Mesendoderm (in vitro differentiated cells): ENCODE measurements at places on chromosomes 5 and 9.

GRCh38 chr5:15858326-15858725 is 321.3 kb downstream of the MARCHF11 start:
- no peak for DNase-seq

GRCh38 chr5:32840606-32841005 is 129.5 kb downstream of the NPR3 start:
- DNase-seq, result no peak

GRCh38 chr9:109114670-109115069 is 5.1 kb downstream of the TMEM245 start:
- no peak for DNase-seq

- DNase-seq, result no peak
These were observed 87.6 kb downstream of the S1PR3 start for GRCh38 chr9:89078860-89079259.

- DNase-seq, result no peak
These were observed 119.0 kb downstream of the MAT2B start for GRCh38 chr5:163624431-163624830.

DNA sequence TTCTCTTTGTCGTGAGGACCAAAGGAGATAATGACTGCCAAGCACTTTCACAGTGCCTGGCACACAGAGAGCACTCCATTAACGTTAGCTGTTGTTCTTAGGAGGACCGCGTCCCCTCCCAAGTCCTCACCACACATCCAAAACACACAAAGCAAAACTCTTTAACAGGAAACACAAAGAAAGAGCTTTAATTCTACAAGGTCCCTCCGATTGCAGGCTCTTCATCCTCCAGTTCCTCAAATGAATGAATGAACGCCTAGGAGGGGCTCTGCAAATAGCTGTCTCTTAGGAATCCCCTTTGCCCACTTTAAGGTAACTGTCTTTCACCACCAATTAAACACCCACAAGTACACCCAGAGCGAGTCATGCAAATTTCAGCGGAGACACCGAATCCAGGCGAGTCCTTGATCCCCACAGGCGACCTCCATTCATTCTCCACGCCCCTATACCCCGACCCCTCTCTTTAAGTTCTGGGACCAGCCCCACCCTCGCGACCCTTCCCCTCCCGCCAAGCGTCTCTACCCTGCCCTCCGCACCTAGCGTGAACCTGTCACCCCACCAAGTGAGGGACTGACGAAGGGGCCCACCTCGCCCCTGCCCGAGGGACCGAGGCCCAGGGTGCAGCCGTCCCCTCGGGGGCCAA is 644 bp downstream of the TSC1 start:
- DNase-seq, result peak; percentile 42

GRCh38 chr5:588406-588995 is 23.6 kb upstream of the CEP72 start:
- no peak for DNase-seq

GRCh38 chr9:83629433-83630104 is 6.6 kb downstream of the IDNK start:
- DNase-seq, result no peak

DNA sequence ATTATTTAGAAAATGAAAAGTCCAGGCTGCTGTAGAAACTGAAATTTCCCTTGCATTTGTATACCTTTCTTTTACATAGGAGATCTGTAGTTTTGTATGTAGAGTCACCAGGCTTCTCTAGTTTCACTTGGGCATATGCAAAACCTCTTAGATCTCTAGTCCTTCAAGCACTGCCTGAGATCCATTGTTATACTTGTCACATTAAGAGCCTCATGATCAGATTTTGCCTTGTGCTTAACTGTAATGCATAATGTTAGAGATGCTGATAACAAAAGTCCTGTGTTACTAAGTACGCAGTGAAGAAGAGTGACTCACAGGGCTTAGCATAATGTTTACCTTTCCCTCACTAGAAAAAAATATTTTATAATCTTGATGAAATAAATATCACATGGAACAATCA is 250.2 kb downstream of the CYLC2 start:
- DNase-seq, result peak; percentile 20

- DNase-seq, result no peak
These were observed 46.4 kb upstream of the APC start for GRCh38 chr5:112691339-112691680.

GRCh38 chr5:53265043-53265442 is 155.5 kb upstream of the MOCS2 start:
- no peak for DNase-seq

- peak; percentile 75 for DNase-seq
These were observed 6.6 kb downstream of the GALNT10 start for GRCh38 chr5:154196955-154197652.

GRCh38 chr9:124279531-124280175 is 21.9 kb downstream of the NEK6 start:
- no peak for DNase-seq

DNA sequence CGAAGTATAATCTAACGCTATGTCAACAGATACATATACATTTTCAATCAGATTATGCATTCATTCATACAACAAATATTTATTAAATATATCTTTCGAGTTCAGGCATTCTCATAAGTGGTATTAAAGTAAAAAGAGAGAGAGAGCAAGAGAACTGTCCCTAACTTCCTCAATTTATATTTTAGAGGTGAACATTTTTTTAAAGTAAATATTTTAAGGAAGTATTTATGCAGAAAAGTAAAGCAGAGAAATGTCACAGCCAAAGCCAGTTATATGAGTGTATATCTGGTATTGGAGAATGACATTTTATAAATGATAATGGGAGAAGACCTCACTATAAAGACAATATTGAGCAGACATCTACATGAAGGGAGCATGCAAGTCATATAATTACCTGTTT is 667.3 kb upstream of the CDH9 start:
- no peak for DNase-seq

- DNase-seq, result peak; percentile 86
These were observed 162.6 kb downstream of the CPLANE1 start for GRCh38 chr5:37086466-37087173.

DNA sequence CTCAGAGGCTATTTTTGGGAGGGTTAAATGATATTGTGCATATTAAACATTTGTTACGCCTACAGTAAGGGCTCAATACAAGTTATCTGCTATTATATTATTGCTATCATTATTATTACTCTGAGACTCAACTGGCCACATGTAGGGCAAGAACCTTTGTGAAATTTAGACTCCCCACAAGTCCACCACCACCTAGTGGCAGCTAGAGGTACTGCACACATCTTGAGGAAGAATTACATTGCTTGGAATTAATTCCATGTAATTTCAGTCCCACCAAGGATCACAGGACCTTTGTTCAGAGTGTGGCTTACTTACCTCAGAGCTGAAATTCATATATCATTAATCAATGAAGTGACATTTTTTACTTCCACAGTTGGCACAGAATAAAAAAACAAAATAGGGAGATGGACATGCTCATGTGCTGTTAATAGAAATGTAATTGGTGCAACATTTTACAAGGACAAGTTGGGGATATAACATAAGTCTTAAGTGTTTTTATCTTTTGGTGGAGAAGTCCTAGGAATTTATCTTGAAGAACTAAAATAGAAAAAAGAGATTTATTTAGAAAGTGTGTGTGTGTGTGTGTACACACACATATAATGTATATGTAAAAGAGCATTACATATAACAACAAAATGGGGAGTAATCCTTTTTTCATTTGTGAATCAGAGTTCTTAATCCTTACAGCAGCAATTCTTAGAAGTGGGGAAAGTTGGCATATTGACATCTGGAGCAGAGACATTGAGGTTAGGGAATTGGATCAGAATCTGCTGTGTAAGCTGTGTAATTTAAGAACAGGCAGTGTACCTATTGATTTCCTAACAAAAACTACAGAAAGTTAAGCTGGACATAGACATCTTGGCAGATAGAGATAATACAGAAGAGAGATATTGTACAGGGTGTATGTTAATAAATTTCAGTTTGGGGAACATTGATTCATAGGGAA is 11.2 kb downstream of the MSANTD3 start:
- DNase-seq, result peak; percentile 82

GRCh38 chr5:10797261-10797660 is 36.2 kb upstream of the DAP start:
- no peak for DNase-seq

- peak; percentile 43 for DNase-seq
These were observed 2.8 kb downstream of the ZNF608 start for GRCh38 chr5:124743602-124744169.

DNA sequence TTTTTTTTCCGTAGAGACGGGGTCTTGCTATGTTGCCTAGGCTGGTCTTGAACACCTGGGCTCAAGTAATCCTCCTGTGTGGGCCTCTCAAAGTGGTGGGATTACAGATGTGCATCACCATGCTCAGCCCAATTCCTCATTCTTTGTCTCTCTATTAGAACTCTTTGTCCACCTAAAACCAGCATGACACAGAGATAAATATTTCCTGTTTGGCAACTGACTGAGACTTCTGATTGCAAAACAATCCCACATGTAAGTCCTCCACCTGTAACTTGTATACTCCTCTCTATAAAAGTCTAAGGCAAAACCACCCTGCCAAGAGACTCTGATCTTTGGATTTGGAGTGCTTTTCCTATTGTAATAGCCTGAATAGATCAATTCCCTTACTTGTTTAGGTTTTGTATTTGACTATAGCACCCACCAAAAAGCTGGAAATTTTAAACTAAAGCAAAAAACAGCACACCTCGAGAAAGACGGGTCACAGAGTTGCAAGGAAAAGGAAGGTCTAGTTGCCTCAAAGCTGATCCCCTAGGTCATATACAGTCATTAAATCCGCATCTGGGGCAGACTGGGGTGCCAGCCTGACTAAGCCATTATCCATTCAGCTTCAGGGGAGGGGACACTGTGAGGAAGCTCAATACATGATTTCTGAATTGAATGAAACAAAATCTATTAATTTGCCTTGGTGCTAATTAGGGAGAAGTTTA is 13.5 kb upstream of the KIF27 start:
- no peak for DNase-seq

- DNase-seq, result no peak
These were observed 74.7 kb upstream of the TNPO1 start for GRCh38 chr5:72741805-72742204.

- no peak for DNase-seq
These were observed 4.3 kb upstream of the ITGA1 start for GRCh38 chr5:52783226-52783959.

GRCh38 chr5:151477101-151477500 is 29.7 kb downstream of the SLC36A1 start:
- DNase-seq, result no peak
